Body of pancreas (tissue), 4 donors: ENCODE measurements at places on chromosomes 6 and 20. TPM values are rescaled to one million over a fixed set of nuclear protein-coding genes. Genes with fewer than 3 reads are reported as not detected.

Gene FAM83D
- 0.52 TPM for total RNA-seq

DNA sequence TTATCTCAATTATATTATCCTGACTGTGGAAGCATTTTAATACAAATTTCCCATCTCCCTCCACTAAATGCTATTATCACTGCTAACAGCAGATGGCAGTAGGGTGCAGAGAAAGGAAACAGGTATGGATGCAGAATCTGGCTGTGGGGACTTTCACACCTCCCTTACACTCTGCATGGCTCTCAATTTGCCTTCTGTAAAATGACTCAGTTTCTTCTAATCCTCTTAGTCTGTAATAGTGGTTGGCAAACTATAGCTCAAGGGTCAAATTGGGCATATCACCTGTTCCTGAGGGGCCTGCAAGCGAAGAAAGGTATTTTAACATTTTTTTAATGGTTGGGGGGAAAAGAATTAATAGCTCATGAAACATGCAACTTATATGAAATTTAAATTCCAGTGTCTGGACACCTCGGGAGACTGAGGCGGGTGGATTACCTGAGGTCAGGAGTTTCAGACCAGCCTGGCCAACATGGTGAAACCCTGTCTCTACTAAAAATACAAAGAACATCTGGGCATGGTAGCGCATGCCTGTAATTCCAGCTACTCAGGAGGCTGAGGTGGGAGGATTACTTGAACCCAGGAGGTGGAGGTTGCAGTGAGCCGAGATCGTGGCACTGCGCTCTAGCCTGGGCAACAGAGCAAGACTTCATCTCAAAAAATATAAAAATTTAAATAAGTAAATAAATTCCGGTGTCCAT, 83.5 kb downstream of the ZMYND8 start:
- no peaks in the 10 kb centered on the region for H3K27me3 ChIP-seq
- peak overlapping the region; percentile 17 for H3K27ac ChIP-seq
- no peak overlapping the region for H3K4me3 ChIP-seq
- H3K4me1 ChIP-seq, result peaks cover 18% of the 10 kb centered on the region

Gene PLG
- not detected for total RNA-seq

GRCh38 chr6:44367681-44368080, 19.8 kb upstream of the CDC5L start:
- no peak overlapping the region for H3K27ac ChIP-seq
- no peaks in the 10 kb centered on the region for H3K36me3 ChIP-seq
- H3K4me1 ChIP-seq, result no peaks in the 10 kb centered on the region
- DNase-seq, result no peak

- H3K27ac ChIP-seq, result no peak overlapping the region
- H3K36me3 ChIP-seq, result peaks cover 4% of the 10 kb centered on the region
- no peak overlapping the region for H3K4me3 ChIP-seq
- peaks cover 63% of the 10 kb centered on the region for H3K4me1 ChIP-seq
- no peaks in the 10 kb centered on the region for H3K27me3 ChIP-seq
- no peak for DNase-seq
Measured at GRCh38 chr6:134166511-134167261, 114.3 kb upstream of the SLC2A12 start.

Gene RPS6KA2
- 53.7 TPM for total RNA-seq

GRCh38 chr6:52579006-52579660, 2.3 kb upstream of the TRAM2 start:
- no peaks in the 10 kb centered on the region for H3K27me3 ChIP-seq
- no peaks in the 10 kb centered on the region for H3K36me3 ChIP-seq
- H3K4me3 ChIP-seq, result no peak overlapping the region
- no peak for DNase-seq
- H3K27ac ChIP-seq, result no peak overlapping the region
- H3K4me1 ChIP-seq, result peaks cover 29% of the 10 kb centered on the region

DNA sequence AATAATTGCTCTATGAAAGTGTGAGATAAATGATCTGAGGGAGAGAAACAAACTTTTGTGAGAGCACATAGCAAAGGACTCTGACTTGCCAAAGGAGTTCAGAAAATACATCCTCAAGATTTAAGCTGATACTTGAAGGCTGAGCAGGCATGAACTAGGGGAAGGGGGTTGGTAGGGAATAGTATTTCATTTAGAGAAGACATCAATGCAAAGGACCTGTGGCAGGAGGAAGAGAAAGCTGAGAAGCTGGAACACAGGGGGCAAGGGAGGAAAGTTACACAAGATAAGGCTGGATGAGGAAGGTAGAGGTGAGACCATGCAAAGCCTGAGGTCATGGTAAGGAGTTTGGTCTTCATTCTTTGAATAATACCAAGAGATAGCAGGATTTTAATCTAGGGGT, 50.6 kb downstream of the NCOA6 start:
- H3K27ac ChIP-seq, result no peak overlapping the region
- no peaks in the 10 kb centered on the region for H3K4me1 ChIP-seq
- no peaks in the 10 kb centered on the region for H3K27me3 ChIP-seq

Gene BPIFB4
- not detected for total RNA-seq

DNA sequence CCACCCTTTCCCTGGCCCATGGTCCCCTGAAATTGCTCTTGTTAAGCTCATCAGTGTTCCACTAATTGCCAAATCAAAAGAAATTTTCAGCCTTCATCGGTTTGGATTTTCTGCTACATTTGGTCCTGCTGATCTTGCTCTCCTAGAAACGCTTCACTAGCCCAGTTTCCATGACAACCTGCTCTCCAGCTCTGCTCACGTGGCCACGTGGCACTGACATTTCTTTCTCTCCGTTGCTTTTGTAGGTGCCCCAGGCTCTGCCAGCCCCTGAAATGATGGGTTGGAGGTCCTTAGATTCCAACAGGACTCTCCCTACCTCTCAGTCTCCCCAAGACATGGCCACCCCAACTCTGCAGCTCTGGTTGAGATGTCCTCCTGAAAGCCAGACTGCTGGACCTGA, 45.8 kb upstream of the NNAT start:
- no peaks in the 10 kb centered on the region for H3K4me1 ChIP-seq
- H3K36me3 ChIP-seq, result no peaks in the 10 kb centered on the region
- H3K27me3 ChIP-seq, result no peaks in the 10 kb centered on the region
- H3K27ac ChIP-seq, result no peak overlapping the region

DNA sequence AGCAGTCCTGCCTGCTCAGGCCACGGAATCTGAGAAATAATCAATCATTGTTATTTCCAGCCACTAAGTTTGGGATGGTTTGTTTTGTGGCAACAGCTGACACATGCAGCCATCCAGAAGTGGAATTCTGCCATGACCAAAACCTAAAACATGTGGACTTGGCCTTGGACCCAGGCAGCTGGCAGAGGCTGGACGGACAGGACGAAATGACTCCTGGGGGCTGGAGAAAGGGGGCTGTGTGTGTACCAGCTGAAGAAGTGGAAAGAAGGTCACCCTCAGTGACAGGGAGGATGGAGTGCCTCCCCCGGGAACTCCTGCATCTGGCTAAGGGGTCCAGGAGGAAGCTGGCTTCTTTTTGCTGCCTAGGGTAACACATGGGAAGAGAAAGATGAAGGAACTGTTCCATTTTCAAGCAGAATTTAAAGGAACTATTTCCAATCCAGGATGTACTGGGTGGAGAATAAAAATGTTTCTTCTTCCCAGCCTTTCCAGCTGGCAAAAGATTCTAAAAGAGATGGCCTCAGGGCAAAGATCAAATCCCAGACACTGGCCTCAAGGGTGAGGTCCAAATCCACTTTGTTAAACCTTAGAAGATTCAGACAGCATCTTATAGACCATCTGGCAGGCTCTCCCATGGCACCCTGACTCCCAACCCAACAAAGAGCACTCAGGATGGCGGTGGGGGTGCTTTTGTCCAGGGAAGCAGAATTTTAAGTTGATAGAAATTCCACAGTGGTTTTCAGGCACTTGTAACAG, 14.3 kb downstream of the SERPINB6 start:
- no peaks in the 10 kb centered on the region for H3K27me3 ChIP-seq
- peaks cover 58% of the 10 kb centered on the region for H3K4me1 ChIP-seq
- no peak overlapping the region for H3K4me3 ChIP-seq
- H3K27ac ChIP-seq, result peak overlapping the region; percentile 4
- no peak for DNase-seq

Gene CDKAL1
- 16.3 TPM for total RNA-seq

DNA sequence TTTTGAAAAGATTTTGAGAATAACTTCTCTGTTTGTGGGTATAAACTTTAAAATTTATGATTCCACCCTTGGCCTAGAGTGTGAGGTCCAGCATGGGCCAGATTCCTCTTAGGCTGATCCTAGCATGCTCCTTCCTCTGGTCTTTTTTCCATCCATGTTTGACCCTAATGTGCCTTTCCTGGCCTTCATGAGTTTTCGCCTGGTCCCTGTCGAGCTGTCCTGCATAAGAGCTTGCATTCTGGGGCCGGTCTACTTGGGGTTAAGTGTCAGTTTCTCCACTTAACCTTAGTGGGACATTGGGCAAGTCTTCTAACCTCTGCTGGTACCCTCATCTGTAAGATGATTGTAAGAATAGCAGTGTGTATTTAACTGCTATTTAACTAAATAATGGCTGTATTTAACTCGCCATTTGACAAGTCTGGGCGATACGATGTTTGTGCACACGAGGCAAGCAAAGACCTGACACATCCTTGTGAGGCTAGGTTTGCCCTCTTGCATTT, 40.7 kb upstream of the TAGAP start:
- no peak overlapping the region for H3K27ac ChIP-seq
- no peaks in the 10 kb centered on the region for H3K36me3 ChIP-seq
- no peak overlapping the region for H3K4me3 ChIP-seq
- H3K4me1 ChIP-seq, result no peaks in the 10 kb centered on the region

Gene FOXQ1
- total RNA-seq, result 4.9 TPM
